ENCODE measurements at places on chromosomes 11 and 22.

GRCh38 chr11:44533921-44534711, 31.3 kb upstream of the CD82 start:
- no peak for DNase-seq

- no peak for DNase-seq
These were observed 38.0 kb downstream of the ETS1 start for GRCh38 chr11:128549256-128549944.

GRCh38 chr11:72885749-72886609, 71.8 kb downstream of the ATG16L2 start:
- DNase-seq, result no peak

- DNase-seq, result no peak
These were observed 9.4 kb downstream of the TMEM218 start for GRCh38 chr11:125102025-125102424.

- no peak for DNase-seq
These were observed 13.7 kb upstream of the CPT1A start for GRCh38 chr11:68855205-68855981.

DNA sequence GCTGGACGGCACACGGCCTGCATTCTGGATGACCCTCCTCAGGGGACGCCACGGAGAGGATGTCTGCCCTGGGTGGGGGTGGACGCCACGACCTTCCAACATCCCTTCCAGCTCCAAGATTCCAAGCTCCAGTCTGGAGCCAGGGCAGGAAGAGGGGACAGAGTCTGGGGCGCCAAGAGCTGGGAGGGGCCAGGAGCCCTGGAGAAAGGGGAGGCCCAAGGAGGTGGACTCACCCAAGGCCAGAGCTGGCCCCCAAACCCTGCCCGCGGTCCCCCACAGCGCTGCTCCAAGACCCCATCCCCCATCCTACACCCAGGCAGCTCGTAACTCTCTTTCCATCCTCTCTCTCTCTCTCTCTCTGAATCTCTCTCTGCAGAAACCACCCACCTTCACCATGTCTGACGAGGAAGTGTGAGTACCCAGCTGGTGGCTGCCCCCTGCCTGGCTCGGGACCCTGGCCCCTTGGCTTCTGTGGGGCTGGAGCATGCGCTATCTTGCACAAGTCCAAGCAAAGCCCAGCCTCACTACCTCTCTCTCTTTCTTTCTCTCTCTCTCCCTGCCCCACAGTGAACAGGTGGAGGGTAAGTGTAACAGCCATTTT, 3.1 kb downstream of the TNNT3 start:
- DNase-seq, result no peak

DNA sequence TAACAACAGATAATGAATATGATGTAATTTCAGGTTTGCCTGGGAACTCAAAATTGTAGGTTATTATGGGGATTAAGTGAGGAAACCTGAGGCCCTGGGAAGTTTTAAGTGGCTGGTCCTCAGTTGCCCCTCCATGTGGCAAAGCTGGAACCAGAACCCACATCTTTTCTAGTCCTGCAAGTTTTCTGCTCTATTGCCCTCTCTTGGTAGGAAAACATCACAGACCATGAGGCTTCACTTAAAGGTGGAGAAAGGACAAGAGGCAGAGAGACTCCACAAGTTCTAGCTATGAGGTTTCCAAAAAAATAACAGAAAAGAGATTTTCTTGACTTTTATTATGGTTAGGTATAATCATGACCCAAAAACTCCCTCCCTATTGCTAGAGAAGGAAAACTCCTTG, 115.5 kb upstream of the DDI1 start:
- no peak for DNase-seq

DNA sequence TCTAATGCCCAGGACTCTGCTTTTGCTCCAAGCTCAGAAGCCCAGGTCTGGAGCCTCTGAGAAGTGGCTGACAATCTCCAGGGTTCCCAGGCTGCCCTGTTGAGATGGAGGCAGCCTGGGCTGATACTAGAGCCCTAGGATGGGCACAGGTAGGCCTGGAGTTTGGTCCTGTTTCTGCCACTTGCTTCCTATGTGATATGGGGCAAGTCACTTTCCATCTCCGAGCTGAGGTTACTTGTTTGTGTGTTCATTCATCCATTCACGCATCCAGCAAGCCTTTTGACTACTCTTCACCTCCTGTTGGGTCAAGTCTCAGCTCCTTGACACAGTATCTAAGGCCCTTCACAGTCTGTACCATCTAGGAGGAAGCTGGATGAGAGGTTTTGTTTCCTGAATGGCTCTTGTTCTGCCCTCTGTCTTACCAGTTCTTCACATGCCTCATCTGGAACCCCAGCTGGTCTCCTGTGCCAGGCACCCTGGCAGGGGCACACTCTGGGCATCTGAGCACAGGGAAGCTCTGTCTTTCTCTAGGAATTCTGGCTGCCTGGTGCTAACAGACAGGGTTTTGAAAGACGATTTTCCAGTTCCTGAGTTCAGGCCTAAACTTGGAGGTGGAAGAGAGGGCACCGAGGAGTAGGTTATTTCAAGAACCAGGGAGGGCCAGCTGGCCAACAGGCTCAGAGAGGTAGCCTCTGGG, 53.2 kb upstream of the AMPD3 start:
- no peak for DNase-seq

GRCh38 chr22:36384766-36385481, 2.8 kb downstream of the MYH9 start:
- no peak for DNase-seq

DNA sequence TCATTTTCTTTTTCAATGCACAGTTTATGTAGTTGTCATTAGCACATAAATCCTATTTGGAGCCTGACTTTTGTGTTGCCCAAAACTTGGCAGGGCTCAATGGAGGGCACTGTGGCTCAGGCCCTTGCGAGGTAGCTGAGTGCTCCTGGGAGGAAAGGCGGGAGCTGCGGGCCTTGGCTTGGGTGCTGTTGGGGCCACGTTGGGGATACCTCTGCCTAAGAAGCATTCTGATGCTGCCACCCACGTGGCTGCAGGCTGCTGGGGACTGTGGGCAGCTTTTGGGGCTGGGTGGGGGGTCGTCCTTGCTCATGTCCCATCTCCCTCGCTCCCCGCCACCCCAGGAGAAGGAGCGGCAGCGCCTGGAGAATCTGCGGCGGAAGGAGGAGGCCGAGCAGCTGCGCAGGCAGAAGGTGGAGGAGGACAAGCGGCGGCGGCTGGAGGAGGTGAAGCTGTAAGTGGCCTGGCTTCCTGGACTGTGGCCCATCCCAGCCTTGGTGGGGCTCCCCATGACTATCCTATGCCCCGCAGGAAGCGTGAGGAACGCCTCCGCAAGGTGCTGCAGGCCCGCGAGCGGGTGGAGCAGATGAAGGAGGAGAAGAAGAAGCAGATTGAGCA, 20.9 kb downstream of the INCENP start:
- DNase-seq, result no peak

GRCh38 chr22:24901448-24901847, 45.0 kb downstream of the LHFPL7 start:
- DNase-seq, result no peak

- no peak for DNase-seq
These were observed 33.0 kb downstream of the CCDC34 start for GRCh38 chr11:27329867-27330632.

DNA sequence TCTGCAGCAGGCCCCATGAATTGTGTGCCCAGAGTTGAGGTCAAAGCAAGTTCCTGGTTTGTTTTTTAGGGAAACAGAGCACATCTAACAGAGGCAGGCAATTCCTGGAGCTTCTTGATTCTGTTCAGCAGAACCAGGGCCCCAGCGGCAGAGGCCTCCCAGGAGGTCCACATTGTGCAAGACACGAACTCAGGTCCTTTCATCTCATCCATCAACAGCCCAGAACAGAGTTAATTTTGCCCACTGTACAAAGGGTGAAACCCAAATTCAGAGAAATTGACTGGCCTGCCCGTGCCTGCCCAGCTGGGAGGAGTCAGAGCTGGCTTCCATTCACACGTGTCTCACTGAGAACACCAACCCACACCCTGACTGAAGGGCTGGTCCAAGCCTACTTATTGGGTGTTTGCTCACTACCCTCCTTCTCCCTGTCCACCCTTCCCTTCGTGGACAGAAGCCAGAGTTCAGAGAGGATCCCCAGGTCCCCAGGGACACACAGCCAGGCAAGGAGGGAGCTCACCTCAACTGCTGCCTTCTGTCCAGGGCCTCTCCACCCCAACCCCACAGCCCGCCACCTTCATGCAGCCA, 607.1 kb downstream of the TBC1D22A start:
- DNase-seq, result no peak

- DNase-seq, result no peak
These were observed 7.5 kb upstream of the MICAL3 start for GRCh38 chr22:18031695-18032454.

DNA sequence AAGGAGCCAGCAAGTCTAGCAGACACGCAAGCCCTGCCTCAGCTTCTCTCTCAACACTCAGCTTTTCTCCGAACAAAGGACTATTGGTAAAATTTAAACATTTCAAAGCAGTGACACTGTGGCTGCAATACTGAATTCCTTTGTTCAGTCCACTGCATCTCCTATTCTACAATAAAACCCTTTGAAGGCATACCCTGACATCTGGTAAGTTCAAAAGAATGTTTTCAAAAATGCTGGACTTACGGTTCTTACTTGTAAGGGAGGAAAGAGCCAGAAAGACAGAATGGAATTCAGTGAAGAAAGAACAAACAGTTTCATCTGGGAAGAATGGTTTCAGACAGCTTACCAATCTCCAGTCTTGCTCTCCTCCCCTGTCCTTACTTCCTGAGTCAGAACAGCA, 12.7 kb upstream of the OR8K1 start:
- DNase-seq, result no peak

GRCh38 chr11:104858882-104859775, 39.1 kb downstream of the CASP12 start:
- no peak for DNase-seq

DNA sequence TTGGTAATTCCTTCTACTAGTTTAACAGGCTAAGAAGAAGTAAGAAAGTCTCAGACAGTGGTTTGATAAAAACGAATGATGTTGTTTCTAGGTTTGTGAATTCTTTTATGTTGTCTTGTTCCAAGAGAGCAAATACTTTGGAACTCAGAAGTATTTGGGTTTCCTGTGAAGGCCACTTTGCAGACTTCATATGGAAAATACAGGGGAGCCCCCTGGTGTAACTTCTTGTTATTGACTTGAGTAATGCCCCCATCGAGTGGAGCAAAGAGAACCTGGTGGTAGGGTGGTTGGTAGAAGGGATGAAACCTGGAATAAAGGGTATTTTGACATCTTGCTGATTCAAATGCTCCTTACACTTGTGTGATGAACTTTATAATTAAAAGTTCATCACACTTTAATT, 40.0 kb upstream of the PTH start:
- DNase-seq, result no peak

GRCh38 chr11:29989174-29989970, 27.5 kb downstream of the KCNA4 start:
- DNase-seq, result no peak

DNA sequence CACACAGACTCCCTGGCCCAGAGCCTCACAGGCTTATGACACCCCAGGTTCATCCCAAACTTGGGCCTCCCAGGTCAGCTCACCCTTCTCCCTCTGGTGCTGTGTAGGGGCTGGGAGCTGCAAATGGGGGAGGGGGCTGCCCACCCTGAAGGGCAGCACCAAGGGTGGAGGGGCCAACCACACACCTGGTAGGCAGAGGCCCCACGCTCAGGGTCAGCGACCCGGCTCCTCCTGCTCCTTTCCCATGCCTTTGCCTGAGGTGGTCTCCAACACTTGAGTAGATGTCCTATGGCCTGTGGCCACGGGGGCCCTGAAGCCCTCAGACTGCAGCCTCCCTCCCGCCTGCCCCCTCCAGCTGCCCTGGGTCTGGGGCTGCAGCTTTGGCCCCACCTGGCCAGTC, 3.4 kb downstream of the DGCR6 start:
- no peak for DNase-seq

GRCh38 chr22:32326647-32327046, 31.0 kb upstream of the RFPL3 start:
- no peak for DNase-seq

GRCh38 chr22:48340727-48341709, 1486.7 kb downstream of the BRD1 start:
- no peak for DNase-seq

- no peak for DNase-seq
These were observed 62.0 kb upstream of the THY1 start for GRCh38 chr11:119484741-119485605.

GRCh38 chr22:50303515-50303847, 4.0 kb downstream of the PLXNB2 start:
- no peak for DNase-seq

- DNase-seq, result no peak
These were observed 20.5 kb upstream of the APOA1 start for GRCh38 chr11:116857936-116858335.

DNA sequence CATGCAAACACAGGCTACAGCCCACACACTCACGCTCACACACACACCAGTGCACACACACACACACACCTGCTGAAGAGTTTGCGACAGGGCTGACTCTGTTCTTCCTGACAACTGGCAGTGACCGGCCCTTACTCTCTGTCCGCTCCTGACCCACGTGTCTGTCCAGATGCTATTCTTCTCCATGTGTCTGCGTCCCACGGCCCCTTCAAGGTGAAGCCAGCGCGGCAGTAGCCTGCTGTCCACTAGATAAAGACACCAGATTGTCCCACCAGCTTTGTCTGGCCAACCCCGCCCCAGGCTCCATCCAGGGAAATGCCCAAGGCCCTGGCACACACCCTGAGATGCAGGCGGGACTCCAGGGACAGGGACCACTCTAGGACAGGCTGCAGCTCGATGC, 713.9 kb downstream of the BRD1 start:
- DNase-seq, result no peak

- no peak for DNase-seq
These were observed 6.4 kb downstream of the IRF7 start for GRCh38 chr11:609341-609811.

GRCh38 chr11:33585586-33586209, 114.9 kb downstream of the C11orf91 start:
- DNase-seq, result no peak

DNA sequence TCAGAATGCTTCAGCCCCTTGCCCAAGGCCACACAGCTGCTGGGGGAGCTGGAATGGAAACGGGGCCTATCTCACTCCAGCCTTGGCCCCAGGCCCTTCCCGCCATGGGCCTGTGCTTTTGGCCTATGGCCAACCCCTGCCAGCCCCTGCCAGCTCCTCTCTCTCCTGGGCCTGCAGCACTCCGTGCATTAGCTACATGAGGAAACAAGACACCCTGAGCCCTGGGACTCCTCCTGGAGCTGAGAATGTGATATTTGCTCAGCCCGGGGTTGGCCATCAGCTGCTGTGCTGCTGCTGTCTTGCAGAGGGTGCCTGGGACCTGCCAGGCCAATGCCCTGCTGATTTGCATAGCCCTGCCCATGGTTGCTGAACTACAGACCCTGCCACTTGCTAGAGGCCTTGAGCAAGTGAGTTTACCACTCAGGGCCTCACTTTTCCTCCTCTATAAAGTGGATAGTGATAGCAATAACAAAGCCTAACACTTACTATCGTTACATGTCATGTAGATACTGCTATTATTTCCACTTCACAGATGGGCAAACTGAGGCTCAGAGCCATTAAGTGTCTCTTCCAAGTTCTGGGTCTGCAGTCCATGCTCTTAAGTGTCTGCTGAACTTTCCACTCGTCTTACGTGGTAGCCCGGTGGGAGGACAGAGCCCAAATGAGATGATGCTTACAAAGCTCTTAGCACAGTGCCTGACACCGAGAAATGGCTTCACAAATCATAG, 99.6 kb downstream of the KIAA1671 start:
- no peak for DNase-seq
